ENCODE measurements at places on chromosomes 2 and 18. TPM values are rescaled to one million over a fixed set of nuclear protein-coding genes. Genes with fewer than 3 reads are reported as not detected.

The METTL8 gene
- total RNA-seq = 9.2 TPM

The SNRNP27 gene
- total RNA-seq = 15.1 TPM

The RBM44 gene
- 0.30 TPM for total RNA-seq

The ZAP70 gene
- not detected for total RNA-seq

The CDH20 gene
- not detected for total RNA-seq

The PLCL1 gene
- total RNA-seq = 2.5 TPM

The CLEC4F gene
- total RNA-seq = not detected

The POTEI gene
- not detected for total RNA-seq

The ANO7 gene
- total RNA-seq = 0.12 TPM

The PLGLB2 gene
- total RNA-seq = 0.23 TPM

The SNRPD1 gene
- total RNA-seq = 26.2 TPM

The IL36A gene
- not detected for total RNA-seq

The ELAC1 gene
- 2.3 TPM for total RNA-seq

The CCBE1 gene
- 31.9 TPM for total RNA-seq

The SPATA3 gene
- not detected for total RNA-seq

The ALKAL2 gene
- total RNA-seq = not detected

The EML6 gene
- 0.75 TPM for total RNA-seq

The ANTXR1 gene
- 90.3 TPM for total RNA-seq

The NGEF gene
- total RNA-seq = 0.38 TPM

The SERPINB10 gene
- not detected for total RNA-seq

The RTP5 gene
- not detected for total RNA-seq

The ATG16L1 gene
- total RNA-seq = 25.1 TPM

The KIF3C gene
- total RNA-seq = 9.6 TPM

The FANCL gene
- total RNA-seq = 16.5 TPM

The POTEC gene
- not detected for total RNA-seq

The CD207 gene
- total RNA-seq = not detected

The CFAP210 gene
- not detected for total RNA-seq

The UGT1A4 gene
- total RNA-seq = not detected

The IL1RN gene
- total RNA-seq = not detected

The CSRNP3 gene
- 2.1 TPM for total RNA-seq

The ARHGAP28 gene
- 7.0 TPM for total RNA-seq

The OTX1 gene
- 0.12 TPM for total RNA-seq

The ICOS gene
- total RNA-seq = not detected

The KCNG2 gene
- total RNA-seq = 0.12 TPM
